ENCODE measurements at places on chromosomes 12 and 14.

- no peaks in the 10 kb centered on the region for H3K36me3 ChIP-seq
- DNase-seq, result no peak
- no peak overlapping the region for H3K4me3 ChIP-seq
- no peaks in the 10 kb centered on the region for H3K27me3 ChIP-seq
- no peaks in the 10 kb centered on the region for H3K4me1 ChIP-seq
Observed at GRCh38 chr12:43022838-43023237, 433.3 kb upstream of the PRICKLE1 start.

GRCh38 chr12:99257672-99258071, 389.9 kb upstream of the GARIN6 start:
- H3K27ac ChIP-seq, result no peak overlapping the region
- no peaks in the 10 kb centered on the region for H3K27me3 ChIP-seq
- no peaks in the 10 kb centered on the region for H3K4me1 ChIP-seq
- no peaks in the 10 kb centered on the region for H3K36me3 ChIP-seq
- no peak for DNase-seq

GRCh38 chr12:93266-94005, 26.9 kb downstream of the IQSEC3 start:
- no peaks in the 10 kb centered on the region for H3K4me1 ChIP-seq
- no peaks in the 10 kb centered on the region for H3K27me3 ChIP-seq
- no peak overlapping the region for H3K4me3 ChIP-seq

DNA sequence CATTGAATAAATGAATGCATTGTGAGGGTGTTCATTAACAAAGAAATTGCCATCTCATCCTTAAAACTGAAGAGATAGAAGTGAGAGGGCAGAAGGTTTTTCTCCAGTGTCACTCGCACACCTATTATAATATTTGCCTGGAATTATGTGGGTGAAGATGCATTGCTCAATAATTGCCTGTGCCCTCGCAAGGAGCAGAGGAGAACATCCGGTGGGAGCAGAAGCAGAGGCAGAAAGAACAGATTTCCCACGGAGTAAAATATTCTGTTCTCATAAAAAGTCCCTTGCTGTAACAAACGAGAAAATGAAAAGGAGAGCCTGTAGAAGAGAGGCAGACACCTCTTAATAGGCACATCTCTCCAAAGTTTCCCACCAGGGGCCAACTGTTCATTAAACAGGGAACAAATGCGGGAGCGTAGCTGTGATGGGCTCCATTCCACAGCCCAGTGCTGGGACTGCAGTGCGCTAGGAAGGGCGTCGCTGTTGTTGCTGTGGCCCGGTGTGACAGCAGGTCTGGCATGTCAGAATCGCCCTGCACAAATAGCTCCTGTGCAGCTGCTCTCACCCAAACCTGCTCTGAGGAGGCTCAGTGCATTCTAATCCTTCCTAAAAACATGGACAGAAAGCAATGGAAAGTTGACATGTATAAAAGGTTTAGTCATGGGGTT, 359.8 kb downstream of the APAF1 start:
- no peak for DNase-seq
- no peak overlapping the region for H3K4me3 ChIP-seq
- H3K27ac ChIP-seq, result no peak overlapping the region
- H3K27me3 ChIP-seq, result no peaks in the 10 kb centered on the region
- no peaks in the 10 kb centered on the region for H3K36me3 ChIP-seq

DNA sequence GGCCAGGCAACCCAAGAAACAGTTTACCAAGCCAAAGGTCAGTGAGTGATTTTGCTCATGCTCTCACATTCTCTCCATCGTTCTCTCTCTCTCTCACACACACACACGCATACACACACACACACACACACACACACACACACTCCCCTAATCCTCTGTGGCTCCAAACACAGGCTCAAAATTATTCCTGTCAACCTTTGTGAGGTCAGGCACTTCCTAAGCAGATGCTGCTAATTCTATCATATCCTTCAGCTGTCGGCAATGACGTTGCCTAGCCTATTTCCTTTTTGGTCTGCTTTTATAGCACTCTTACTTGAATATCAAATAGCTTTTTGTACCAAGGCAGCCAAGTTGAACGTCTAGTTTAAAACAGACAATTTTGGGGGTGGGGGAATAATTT, 98.9 kb upstream of the EGLN3 start:
- no peaks in the 10 kb centered on the region for H3K4me1 ChIP-seq
- DNase-seq, result no peak
- no peak overlapping the region for H3K27ac ChIP-seq
- no peak overlapping the region for H3K4me3 ChIP-seq
- no peaks in the 10 kb centered on the region for H3K36me3 ChIP-seq
- H3K27me3 ChIP-seq, result no peaks in the 10 kb centered on the region

DNA sequence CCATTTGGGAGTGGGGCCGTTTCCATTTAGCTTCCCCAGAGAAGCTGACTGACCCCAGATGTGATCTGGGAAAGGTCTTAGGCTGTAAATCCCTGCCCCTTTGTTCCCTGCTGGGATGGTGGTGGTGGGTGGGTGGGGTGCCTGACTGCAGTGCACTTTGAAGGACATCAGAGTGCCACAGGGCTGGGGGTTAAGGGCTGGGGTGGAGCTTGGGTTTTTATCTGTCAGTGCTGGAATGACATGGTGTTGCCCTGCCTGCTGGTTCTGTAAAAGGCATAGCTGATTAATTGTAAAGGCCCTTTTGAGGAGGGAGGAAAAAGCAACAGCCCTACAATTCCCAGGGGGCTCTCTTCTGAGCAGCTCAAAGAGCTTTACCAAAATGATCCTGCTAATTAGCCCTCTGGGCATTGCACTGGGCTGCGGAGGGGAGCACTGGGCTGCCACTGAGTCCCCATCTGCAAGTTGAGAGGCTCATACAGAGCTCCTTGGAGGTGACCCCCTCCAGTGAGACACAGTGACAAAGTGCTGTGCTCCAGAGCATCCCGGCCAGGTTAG, 21.1 kb downstream of the PLEKHG3 start:
- H3K4me3 ChIP-seq, result no peak overlapping the region
- H3K27me3 ChIP-seq, result no peaks in the 10 kb centered on the region
- DNase-seq, result no peak
- peaks cover 23% of the 10 kb centered on the region for H3K4me1 ChIP-seq

DNA sequence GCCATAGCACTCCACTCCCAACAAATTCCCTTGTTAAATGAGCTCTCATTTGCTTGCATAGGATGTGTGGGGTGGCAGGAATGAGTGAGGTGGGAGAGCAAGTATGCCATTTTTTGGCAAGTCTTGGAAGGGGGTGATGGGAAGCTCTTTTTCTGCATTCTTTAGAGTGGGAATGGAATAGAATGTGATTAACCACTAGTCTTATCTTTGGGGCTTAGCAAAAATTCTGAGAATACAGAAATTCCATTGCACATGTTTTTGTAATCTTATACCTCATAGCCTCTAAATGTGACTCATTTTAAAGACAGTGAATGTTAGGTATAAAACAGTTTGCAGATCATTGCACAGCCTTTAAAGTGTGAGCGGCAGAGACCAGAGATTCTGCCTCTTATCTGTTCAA, 28.4 kb upstream of the NEDD1 start:
- no peaks in the 10 kb centered on the region for H3K36me3 ChIP-seq
- H3K27me3 ChIP-seq, result no peaks in the 10 kb centered on the region
- no peaks in the 10 kb centered on the region for H3K4me1 ChIP-seq
- DNase-seq, result no peak

DNA sequence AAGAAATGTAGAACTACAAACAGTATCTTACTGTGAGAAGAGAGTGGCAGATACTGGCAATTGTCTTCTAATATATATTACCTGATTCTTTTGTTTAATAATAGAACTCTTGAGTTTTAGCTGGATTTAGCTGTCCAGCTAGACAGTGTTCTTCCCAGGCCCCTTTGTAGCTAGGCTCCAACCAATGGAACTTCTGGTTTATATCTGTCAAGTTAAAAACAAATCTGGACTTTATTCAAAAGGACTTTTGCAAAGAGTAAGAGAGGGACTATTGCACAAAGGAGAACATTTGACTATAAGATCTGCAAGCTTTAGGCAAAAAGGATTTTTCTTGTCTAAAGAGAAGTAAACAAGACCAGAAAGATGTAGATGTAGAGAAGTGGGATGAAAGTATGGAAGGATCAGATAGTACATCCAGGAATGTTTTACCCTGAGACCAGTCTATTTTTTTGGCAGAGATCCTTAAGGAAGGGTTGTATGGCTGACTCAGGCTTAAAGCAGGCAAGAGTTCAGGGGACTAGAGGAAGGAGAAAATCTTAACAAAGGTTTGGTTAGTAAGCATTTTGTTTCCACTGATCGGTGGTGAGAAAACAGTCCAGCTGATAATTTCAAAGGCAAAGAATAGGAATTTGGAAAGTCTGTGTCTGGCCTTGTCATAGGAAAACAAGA, 111.1 kb upstream of the PLEKHA5 start:
- no peaks in the 10 kb centered on the region for H3K27me3 ChIP-seq
- no peak overlapping the region for H3K27ac ChIP-seq
- no peaks in the 10 kb centered on the region for H3K4me1 ChIP-seq
- no peak overlapping the region for H3K4me3 ChIP-seq
- DNase-seq, result no peak

GRCh38 chr12:12819752-12820311, 6.7 kb downstream of the DDX47 start:
- no peaks in the 10 kb centered on the region for H3K4me1 ChIP-seq
- no peak overlapping the region for H3K4me3 ChIP-seq
- H3K27ac ChIP-seq, result no peak overlapping the region
- no peak for DNase-seq
- peaks cover 12% of the 10 kb centered on the region for H3K36me3 ChIP-seq

- DNase-seq, result no peak
- no peak overlapping the region for H3K4me3 ChIP-seq
- no peaks in the 10 kb centered on the region for H3K4me1 ChIP-seq
- no peak overlapping the region for H3K27ac ChIP-seq
Observed at GRCh38 chr14:85482552-85482951, 47.4 kb upstream of the FLRT2 start.

Measured in iPS DF 6.9 (cell line).